ENCODE measurements at places on chromosomes 7 and 10.

DNA sequence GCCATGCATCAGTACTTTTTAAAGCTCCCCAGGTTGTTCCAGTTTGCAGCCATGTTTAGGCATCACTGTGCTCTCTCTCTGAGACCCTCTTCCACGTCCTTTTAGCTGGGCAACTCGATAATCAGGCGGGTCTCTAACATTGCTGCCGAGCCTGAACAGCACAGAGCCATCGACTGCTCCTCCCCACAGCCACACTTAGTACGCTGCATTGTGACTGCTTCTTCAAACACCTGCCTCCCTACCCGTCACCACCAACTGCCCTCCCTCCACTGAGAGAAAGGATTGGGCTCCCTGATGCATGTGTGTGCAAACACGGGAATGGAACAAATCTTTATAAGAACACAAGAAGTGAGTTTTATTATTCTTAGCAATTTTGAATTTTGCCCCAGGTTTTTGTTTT is 11.4 kb upstream of the TACR2 start:
- no peak for DNase-seq

DNA sequence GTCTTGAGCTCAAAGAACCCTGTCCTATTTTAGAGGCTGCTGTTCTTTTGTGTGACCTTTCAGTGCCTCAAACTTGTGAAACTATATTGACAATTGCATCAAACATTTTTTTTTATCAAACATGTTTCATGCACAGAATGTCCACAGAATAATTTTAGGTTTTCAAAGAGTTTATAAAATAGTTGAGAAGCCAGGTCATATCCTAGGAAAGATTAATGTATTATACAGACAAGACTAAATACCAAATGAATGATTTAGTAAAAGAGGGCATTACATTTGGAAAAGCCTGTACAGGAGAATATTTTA is 67.0 kb downstream of the CDK6 start:
- no peak for DNase-seq

- DNase-seq = no peak
Measured at GRCh38 chr7:156463280-156463679, 177.3 kb upstream of the RNF32 start.

DNA sequence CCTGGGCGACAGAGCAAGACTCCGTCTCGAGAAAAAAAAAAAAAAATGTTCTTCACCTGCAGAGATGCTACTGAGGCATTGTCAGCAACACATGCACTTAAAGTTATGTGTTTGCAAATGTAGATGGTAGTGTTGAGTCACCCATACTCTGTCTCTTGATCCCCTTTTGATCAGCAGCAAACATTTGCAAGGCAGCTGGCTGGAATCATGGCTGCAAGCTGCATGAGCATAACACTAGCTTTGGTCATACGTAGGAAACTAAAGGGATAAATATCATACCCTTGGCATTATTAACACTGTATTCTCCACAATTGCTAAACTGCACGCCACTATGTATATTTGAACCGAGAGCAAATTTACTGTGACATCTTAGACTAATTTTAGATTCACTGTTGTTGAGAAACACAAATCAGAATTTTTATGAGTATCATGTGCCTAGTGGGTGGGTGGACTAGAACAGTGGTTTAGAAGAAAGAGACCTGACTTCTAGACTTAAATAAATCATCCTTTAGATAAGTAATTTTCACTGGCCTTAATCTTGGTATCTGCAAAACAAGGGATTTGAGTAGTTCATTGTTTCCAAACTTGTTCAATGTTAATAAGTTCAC is 229.3 kb upstream of the MEOX2 start:
- no peak for DNase-seq

DNA sequence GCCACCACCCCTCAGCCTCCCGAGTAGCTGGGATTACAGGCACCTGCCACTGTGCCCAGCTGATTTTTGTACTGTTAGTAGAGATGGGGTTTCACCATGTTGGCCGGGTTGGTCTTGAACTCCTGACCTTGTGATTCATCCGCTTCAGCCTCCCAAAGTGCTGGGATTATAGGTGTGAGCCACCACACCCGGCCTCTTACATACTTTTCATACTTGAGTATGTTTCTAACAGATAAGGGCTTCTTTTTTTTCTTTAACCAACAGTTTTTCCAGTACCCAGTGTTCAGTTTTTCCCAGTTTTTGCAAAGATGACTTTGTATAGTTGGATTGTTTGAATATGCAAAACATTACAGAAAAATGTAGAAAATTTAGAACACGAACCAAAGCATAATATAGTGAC is 7.7 kb downstream of the EIF4H start:
- DNase-seq = no peak

DNA sequence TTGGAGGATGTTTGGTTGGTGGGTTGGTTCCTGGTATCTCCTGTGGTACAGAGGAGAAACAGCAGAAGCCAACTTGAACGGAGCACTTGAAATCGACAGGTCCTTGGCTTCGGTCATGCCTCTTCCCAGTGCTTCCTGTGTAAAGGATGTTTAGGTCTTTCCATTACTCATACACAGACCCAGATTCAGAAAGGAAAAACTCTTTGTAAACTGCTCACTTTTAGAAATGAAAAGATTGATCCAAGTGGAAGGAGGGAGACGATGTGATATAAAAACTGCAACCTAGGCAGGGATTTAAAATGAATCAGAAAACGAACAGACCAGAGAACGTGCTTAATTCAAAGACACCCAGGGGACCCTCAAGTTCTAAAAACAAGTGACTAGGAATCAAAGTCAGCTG is 338.4 kb downstream of the GALNT17 start:
- no peak for DNase-seq

GRCh38 chr7:15989194-15989593 is 302.7 kb upstream of the MEOX2 start:
- DNase-seq = no peak

DNA sequence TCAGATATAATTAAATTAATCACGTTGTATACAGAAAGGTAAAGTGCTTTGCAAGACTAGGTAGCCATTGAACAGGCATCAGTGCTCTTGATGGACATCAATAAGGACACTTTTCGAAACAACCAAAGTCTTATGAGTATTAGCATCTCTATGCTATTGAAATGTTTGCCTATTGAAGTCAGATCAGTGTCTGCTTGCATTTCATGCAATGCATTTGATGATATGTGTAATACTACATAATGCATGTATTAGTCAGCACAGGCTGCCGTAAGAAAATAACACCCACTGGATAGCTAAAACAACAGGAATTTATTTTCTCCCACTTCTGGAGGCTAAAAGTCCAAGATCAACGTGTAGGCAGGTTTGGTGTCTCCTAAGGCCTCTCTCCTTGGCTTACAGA is 209.3 kb upstream of the PLXDC2 start:
- no peak for DNase-seq

- no peak for DNase-seq
Measured at GRCh38 chr7:144508702-144509101, 105.2 kb upstream of the NOBOX start.

GRCh38 chr10:132172091-132173066 is 14.4 kb upstream of the DPYSL4 start:
- no peak for DNase-seq

- no peak for DNase-seq
Measured at GRCh38 chr7:156445997-156446761, 194.4 kb upstream of the RNF32 start.

- DNase-seq = no peak
Measured at GRCh38 chr7:34011017-34011695, 105.8 kb downstream of the BMPER start.

- no peak for DNase-seq
Measured at GRCh38 chr10:127910464-127910770, 3.5 kb downstream of the PTPRE start.

DNA sequence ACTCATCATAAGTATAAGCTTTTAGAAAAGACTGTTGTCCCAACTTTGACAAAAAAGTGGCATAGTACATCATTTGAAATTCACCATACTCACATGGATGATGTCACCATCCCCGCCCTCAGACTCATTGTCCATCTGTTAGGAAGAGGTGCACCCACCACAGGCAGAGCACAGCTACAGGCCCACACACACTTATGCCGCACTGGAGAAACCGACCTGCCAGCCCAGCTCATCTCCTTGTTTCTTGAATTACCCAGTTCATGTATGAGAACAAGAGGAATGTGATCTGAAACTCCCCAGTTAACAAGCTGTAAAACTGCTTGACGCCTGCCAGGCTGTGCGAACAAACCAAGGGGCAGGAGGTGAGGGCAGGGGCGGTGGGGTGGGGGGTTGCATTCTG is 312.0 kb downstream of the DPP6 start:
- no peak for DNase-seq

- no peak for DNase-seq
Measured at GRCh38 chr10:117860135-117860534, 186.6 kb downstream of the RAB11FIP2 start.

- peak; percentile 62 for DNase-seq
Measured at GRCh38 chr7:157389951-157390730, 53.3 kb downstream of the DNAJB6 start.

DNA sequence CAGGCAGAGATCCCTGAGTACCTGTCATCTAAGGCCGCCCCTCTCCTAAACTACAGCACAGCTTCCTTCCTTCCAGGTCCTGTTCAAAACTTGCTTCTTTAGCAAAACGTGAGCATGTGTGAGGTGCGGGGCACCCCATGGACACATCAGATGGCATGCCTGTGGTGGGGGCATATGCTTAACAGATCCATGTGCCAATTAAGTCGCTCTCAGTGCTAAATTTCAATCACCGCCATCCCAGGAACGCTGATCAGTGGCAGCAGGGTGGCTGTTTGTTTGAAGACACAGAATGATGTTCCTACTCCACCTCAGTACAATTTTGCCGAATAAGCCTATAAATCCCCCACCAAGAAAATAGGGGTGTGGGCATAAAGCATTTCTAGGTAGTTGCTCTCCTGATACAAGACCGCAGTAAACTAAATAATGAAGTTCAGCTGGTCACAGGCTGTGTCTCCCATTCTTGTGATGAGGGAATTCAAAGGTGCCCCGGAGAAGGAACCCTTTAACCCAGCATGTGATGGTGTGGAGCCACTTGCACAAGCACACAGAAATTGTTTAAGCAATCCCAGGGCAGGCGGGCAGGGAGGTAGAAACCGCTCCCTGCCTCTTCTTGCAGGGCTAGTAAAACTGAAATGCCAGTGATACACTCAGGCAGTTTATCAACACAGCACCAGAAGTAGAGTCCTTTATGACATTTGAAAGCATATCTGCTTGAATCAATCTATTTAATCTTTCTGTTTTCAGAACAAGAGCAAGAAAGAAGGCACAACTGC is 205.7 kb downstream of the SORCS1 start:
- DNase-seq = no peak

- no peak for DNase-seq
Measured at GRCh38 chr7:107386548-107387102, 83.2 kb upstream of the GPR22 start.

DNA sequence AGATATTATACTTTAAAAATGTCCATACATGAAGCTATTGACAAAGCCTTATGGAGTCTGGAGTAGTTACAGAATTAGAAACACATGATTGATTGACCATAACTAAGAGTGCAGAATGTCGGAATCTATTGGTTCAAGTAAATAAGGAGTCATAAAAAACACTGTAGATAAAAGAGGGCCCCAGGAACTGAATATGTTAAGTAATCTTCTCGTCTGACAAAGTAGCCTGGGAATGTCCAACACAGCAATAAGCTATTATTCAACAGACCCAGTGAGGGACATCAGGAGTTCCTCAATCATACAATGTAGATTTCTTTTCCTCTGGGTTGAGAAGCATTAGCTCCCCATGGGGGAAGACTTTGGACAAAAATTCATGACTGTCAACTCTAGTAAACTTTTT is 782.0 kb downstream of the SUGCT start:
- DNase-seq = no peak

DNA sequence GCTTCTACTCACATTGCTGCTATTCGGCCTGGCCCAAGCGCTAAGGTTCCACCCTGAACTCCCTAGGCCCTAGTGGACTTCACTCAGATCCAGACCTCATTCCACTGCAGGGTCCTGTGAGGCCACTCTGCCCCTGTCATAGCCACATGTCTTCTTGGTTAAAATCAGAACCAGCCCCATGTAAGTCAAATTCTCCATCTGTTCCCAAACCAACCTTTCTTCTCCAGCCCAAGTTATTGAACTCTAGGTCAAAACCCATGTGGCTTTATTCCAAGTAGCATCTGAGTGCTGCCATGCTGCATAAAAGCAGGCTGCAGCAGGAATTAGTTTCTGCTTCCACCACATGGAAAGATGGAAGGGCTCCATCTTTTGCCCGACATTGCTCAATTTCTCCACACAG is 281.2 kb downstream of the SNX13 start:
- no peak for DNase-seq

DNA sequence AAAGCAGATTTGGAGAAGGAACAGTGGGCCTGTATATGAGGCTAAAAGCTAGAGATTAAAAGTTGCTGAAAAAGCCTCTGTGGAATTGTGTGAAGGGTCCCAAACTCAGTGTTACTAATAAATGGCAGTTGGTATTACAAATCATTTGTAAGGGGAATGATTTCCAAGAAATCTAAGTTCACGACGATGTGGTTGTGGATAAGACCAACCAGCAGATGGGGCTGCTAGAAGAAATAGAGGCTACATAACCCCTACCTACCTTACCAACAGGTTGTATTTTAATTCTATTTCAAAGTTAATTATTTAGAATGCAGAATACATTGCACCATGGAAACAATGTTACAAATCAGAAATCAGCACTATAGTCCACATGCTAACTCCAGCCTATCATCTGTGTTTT is 377.1 kb downstream of the HPSE2 start:
- DNase-seq = no peak

DNA sequence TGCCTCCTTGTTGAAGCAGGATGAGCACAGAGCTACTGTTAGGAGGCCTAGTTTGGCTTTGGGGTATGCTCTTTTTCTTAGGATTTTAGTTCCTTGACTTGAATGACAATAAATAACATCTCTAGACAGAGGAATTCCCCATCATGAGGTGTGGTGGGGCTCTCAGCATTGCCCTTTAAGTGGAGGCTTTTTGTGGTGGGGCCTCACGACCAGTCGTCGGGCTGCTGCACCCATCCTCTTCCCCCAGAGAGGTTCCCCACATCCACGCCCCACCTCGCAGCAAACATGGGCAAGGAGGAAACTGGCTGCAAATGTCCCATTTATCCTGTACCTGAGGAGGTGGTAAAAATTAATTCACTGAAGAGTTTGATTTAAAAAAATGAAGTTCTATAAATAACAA is 36.1 kb upstream of the TARP start:
- no peak for DNase-seq

- DNase-seq = no peak
Measured at GRCh38 chr10:120613180-120613579, 156.2 kb downstream of the PLPP4 start.

DNA sequence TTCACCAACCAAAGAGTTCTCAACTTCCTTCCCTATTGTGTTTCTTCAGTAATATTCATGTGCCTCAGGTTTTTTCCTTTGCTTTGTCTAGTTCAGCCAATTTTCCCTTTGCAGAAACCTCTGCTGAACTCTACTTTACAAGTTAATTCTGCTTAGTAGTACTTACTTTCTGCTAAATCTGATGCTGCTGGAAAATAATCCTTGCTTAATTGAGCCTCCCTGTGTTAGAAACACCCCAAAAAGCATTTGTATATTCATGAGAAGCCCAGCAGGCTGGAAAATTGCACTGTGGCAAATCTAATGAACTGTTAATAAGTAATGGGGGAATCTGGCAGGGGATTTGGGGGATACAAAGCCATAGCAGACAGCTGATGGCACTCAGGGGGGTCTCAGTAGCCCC is 78.5 kb downstream of the CDCA7L start:
- DNase-seq = no peak

Data from activated CD4-positive, alpha-beta T cell treated with anti-CD3 and anti-CD28 coated beads, Interleukin-2, amount 50 U/mL, for 16 hours (primary cell).